LHCN-M2 (cell line): ENCODE measurements at places on chromosomes 7 and 10. TPM values are rescaled to one million over a fixed set of nuclear protein-coding genes. Genes with fewer than 3 reads are reported as not detected.
A peak's percentile ranks its signal among the peaks of the same experiment; 100 is the strongest.

DNA sequence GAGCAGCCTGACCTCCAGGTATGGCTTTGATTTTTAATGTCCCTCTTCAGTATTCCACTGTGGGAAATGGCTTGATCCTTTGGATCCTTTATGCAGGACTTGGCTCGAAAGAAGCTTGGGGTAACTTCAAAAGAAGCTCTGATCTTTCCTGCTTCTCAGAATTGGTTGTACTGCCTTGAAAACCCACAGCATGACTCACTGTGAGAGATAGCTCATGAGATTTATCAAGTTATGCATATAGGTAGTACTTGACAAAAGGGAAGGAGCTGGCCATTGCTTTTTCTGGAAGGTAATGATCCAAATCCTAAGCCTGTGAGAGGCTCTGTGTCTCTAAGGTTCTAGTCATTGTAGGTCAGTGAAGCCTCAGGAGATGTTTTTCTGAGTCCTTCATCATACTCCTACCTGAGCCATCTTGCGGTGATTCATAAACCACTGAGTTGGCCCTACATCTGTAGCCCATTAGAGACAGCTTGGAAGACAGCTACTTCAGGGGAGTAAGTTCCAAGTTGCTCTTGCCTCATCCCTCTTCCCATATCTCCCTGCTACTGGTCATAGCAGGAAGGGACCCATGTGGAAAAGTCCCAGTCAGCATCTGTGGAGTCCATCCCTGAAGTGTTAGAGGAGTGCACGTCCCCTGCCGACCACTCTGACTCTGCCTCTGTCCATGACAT is 36.7 kb upstream of the NFKB2 start:
- DNase-seq: no peak

DNA sequence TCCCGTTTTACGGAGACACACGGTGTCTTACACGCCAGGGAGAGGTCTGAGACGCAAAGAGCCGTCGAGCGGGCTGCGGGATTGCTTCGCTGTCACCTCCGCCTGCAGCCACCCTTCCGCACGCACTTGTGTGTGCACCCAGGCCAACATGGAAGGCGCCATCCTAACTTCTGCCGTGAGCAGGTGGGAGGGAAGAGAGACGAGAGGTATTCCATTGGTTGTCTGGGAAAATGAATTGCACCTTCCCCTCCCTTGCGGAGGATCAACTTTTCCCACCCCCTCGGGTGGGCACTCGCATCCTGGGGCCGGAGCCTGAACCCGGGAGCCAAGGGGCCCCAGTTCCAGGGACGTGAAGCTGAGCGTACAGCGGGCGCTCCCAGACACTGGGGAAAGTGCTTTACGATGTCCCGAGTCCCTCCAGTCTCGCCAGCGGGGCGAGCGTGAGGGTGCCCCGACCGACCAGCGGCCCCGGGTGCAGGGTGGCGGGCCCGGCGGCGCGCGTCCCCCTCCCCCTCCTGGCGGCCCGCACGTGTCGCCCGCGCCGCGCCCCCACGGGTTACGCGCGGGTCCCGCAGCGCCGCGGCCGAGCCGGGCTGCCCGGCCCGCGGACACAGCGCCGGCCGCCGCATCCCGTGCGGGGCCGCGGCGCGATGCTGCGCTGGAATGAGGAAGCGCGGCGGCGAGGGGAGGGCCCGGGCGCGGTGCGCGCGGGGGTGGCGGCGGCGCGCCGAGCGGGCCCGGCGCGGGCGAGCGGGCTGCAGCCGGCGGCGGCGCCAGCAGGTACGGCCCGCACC is 984 bp upstream of the IKZF1 start:
- DNase-seq: no peak

DNA sequence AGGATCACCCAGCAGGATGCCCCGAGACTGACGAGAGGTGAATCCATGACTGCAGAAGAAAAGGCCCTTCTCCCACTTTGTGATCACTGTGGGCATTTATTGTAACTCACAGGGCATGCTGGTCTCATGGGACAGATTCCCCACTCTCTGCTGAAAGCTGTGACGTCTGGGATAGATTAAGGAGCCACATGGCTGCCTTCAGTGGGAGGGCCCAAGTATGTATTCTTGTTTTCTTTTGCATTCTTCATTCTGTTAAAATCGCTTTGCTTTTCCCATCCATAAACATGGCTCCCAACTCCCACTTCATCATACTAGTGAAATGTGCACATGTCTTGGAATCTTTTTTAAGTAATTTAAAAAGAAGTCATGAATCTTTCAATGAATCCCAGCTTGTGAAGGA is 67.2 kb downstream of the FAM107B start:
- no peak for DNase-seq

GRCh38 chr10:282294-283139 is 147.3 kb downstream of the ZMYND11 start:
- peak; percentile 46 for DNase-seq

- DNase-seq: peak; percentile 14
These were observed 229.3 kb upstream of the MEOX2 start for GRCh38 chr7:15915686-15916293.

DNA sequence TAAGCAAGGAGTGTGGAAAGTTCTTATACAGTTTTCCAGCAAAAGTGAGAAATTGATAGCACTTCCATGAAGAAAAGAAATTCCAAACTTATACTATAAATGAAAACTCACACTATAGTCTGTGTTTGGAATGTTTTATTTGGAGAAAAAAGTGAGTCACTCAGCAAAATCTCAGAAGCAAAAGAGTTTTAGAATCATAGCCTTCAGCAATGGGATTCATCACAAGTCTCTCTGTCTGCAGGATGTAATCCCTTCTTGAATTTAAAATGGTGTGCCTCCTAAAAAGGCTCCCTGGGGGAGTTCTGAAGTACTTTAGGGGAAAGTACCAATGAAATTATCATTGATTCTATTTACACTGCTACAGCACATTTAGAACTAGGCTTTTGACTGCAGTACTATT is 756.4 kb downstream of the XPNPEP1 start:
- DNase-seq: peak; percentile 14

DNA sequence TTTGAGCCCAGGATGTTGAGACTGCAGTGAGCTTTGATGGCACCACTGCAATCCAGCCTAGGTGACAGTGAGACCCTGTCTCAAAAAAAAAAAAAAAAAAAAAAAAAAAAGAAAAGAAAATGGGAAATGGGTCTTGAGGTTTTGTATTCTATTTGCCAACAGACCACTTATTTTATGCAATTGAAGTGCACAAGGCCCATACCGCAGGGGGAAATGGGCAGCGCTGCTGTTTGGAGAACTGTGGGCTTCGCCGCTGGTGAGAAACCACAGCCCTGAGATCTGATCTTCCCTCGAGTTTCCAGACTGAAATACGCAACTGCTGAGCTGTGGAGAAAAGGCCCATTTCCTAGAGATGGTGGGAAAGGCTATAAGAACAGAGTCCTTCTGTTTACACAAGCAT is 512.0 kb downstream of the TCERG1L start:
- DNase-seq: no peak

GRCh38 chr7:30800785-30801252 is 29.6 kb downstream of the MINDY4 start:
- DNase-seq: peak; percentile 85

DNA sequence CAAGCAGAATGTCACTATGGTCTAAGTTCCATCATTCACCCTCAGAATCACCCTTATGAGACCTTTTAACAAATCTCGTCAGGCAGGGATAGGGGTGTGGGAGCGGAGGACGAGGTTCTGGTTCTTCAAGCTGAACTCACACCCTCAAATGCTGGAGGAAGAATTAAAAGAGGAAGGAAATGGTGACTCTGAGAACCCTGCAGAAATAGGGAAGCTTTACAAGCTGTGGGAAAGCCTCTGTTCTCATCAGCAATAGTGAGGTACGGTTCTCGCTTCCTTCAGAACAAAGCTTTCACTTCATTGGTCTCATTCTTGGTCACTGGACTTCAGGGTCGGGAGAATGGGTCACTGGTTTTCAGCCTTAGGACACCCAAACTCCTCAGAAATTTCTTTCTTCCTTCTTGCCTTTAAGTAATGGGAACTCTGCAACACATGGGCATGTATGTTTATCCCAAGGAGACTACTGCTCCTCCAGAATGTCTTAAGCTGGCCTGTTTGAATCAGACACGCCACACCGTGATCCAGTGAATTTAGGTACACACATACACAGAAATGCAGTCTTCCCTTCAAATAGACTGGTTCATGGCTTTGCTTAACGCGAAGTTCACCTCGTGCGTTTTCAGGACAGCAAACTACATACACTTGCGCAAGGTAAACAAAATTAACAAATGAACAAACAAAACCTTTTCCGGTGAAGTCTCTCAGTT is 226.0 kb downstream of the SFMBT2 start:
- DNase-seq: no peak

DNA sequence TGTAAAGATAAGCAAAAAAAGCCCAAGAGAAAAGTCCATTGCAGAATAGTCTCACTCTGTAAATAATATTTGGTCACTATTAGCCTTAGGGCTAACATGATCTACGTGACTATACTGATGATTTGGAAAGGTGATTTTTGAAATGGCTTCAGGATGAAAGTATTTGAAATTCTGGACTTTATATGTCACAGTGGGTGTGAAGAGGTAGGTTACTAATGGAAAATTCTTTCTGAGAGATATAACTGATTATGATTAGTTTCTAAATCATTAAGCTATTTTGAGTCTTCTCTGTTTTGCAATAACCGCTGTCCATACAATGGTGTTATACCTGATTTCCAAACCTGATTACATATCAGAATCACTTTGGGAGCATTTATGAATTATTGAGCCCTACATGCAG is 20.1 kb upstream of the HBP1 start:
- no peak for DNase-seq

DNA sequence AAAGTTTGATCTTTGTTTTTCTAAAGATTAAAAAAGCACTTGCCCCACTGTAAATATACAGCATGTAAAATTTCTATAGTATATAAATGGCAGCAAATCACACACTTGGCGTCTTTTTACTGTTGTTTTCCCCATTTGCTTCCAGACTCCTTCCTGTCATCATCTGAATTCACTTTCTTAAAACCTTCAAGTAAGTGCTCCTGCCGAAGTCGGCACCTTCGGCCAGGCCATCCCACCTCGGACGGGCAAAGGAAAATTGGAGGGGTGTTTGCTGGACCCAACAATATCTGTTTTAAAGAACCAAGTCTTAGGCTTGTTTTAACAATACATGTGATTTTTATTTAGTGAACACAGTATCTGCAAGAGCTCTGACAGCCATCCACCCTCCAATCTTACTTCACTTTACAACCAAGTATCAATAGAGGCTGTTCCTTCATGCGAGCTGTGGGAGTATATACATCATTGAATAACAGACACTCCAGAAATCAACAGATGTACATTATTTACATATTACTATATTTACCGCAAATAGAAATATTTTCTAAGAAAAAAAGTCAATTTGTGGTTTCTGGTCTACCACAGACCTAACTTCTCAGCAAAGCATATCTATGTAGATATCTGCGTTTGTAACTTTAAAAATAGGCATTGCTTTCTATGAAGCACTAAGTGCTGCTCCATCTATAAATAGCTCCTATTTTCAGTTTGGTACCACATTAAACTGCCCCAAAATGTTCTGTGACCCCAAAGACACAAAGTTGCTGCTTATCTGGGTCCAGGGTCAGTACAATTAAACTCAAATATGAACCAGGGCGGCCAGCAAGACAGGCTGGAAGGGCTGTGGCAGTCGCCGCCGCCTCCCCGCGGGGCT is 110.7 kb downstream of the CYTH3 start:
- DNase-seq: no peak

- DNase-seq: no peak
These were observed 36.6 kb downstream of the BNIP3 start for GRCh38 chr10:131944976-131945695.

DNA sequence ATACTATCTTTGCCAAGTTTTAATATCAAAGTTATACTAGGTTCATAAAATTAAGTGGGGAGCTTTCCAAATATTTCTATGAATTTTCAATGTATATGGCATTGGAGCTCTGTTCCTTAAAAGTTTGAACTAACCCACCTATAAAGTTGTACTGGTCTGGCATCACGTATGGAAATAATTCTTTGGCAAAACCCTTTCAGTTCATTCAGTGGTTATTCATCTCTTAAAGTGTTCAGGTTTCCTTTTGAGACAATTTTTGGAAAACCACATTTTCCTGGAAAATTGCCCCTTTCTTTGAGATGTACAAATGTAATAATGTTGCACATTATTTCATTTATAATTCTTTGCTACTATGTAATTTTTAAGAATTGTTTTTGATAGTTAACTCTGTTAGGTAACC is 62.5 kb upstream of the INPP5A start:
- DNase-seq: no peak

GRCh38 chr10:97034958-97035769 is 150.6 kb downstream of the SLIT1 start:
- no peak for DNase-seq

GRCh38 chr7:114864278-114864677 is 57.6 kb upstream of the MDFIC start:
- DNase-seq: peak; percentile 52

GRCh38 chr10:24843256-24843655 is 109.2 kb downstream of the PRTFDC1 start:
- DNase-seq: no peak

DNA sequence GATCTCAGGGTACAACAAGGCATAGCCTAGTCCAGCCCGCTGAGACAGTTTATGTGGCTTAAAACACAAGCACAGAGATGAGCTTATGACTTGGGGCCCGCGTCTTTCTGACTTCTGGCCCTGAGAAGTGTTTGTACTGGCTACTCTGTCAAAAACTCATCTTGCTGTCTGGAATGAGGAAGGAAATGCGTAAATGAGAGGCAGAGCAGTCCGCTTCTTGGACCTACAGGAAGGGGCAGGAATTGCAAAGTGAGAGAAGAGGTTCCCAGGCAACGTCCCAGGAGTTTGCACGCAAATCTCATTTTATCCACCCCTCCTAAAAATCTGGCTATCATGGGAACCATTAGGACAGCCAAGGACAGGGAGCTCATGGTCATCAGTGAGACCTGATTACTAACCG is 5.5 kb downstream of the ANXA11 start:
- no peak for DNase-seq

GRCh38 chr10:74593470-74593869 is 232.9 kb upstream of the KAT6B start:
- DNase-seq: peak; percentile 51

GRCh38 chr7:39144420-39144819 is 166.7 kb downstream of the POU6F2 start:
- DNase-seq: no peak

DNA sequence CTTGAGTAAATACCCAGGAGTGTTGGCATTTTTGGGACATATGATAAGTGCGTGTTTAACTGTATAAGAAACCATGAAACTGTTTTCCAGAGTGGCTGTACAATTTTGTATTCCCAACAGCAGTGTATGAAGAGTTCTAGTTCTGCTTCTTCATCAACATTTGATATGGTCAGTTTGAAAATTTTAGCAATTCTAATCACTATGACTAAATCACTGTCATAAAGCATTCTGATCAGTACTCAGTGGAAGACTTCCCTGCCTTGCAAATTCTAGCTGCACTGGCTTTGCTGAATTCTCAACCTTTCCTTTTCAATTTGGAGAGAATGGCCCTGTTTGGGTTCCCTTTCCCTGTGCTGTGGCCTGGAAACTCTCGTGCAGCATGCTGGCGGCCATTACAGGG is 18.6 kb upstream of the FAM221A start:
- DNase-seq: no peak

The HOXA9 gene
- total RNA-seq: 8.7 TPM in 2 replicates

The IL2RA gene
- not detected in 2 replicates for total RNA-seq

The GIMAP6 gene
- not detected in 2 replicates for total RNA-seq

The GPR15LG gene
- total RNA-seq: not detected in 2 replicates

The OR6V1 gene
- not detected in 2 replicates for total RNA-seq

The LRRN3 gene
- total RNA-seq: 0.64 and 0.69 TPM in 2 replicates

The NAT16 gene
- not detected in 2 replicates for total RNA-seq

The CPED1 gene
- total RNA-seq: 71.4 and 75.8 TPM in 2 replicates

The HOXA13 gene
- total RNA-seq: 0.06 and 0.11 TPM in 2 replicates

The ZNF277 gene
- 23.8 and 24.4 TPM in 2 replicates for total RNA-seq

The SVIL gene
- 2.4 and 3.7 TPM in 2 replicates for total RNA-seq
